ENCODE measurements at places on chromosomes 1 and 21.
A peak's percentile ranks its signal among the peaks of the same experiment; 100 is the strongest.

DNA sequence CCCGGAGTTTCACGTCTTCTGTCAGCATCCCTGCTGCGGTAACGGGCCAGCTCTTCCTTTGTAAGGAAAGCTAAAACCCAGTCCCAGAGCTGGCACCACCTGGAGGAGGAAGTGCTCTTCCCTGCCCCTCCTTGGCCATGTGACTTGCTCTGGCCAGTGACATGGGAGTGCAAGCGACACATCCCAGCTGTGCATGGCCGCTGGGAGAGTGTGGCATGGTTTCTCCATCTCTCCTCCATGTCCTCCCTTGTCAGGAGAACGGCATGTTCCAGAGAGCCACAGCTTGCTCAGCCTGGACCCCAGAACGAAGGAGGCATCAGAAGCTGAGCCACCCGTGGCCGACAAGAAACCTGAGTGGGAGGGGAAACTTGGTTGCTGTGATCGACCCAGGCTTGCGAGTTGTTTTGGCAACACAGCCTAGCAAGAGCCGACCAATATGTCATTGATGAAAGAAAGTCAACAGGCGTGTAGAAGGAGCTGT is 2.7 kb upstream of the PRXL2B start:
- no peak for DNase-seq

GRCh38 chr1:180611016-180611930 is 20.5 kb upstream of the XPR1 start:
- DNase-seq, result peak; percentile 91

DNA sequence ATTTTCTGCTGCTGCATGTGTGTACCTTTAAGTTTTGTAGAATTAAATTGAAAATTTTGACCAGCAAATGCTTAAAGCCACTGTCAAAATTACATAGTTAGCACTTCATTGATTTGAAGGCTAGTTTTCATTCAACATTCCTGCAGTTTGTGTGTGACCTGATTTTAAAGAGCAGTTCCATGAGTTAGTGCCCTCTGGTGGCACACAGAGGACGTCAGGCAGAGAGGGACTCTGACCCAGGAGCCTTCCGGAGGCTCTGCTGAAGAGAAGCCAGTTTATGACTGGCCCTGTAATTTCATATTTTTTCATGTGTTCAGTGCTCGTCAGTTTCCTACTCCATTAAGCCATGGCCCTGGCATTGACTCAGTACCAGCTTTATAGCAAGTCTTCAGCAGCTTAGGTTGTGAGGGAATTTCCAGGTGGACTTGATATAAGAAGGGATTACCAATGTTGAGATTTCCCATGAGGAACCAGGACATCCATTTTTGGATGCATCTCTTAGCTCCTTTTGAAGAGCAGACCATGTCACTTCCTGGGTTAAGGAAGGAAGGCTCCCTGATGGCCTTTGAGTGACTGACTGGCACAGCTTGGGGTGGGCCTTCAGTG is 104.7 kb downstream of the CAMTA1 start:
- no peak for DNase-seq

- no peak for DNase-seq
Measured at GRCh38 chr1:220294846-220295301, 22.6 kb upstream of the RAB3GAP2 start.

DNA sequence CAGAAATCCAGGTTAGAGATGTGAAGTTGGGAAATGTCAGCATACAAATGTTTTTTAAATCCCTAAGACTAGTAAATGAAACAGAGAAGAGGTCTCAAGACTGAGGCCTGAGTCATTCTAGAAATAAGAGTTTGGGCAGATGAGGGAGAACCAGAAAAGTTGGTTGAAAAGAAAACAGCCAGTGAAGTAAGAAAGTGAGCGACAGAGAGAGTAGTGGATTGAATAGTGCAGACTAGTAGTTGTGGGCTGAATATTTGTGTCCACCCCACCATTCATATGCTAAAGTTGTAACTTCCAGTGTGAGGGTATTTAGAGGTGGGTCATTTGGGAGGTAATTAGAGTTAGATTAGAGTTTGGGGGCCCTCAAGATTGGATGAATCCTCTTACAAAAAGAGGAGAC is 889.2 kb downstream of the TTLL7 start:
- no peak for DNase-seq

- no peak for DNase-seq
Measured at GRCh38 chr1:28508435-28508754, 2.6 kb downstream of the RCC1 start.

- DNase-seq, result no peak
Measured at GRCh38 chr1:200542162-200542561, 78.4 kb downstream of the KIF14 start.

- DNase-seq, result peak; percentile 63
Measured at GRCh38 chr1:71047635-71048607, at the start of gene PTGER3. Gene PTGER3 (minus strand): TSS chr1:71047816. CDS start chr1:71047577, 239 bp downstream.

DNA sequence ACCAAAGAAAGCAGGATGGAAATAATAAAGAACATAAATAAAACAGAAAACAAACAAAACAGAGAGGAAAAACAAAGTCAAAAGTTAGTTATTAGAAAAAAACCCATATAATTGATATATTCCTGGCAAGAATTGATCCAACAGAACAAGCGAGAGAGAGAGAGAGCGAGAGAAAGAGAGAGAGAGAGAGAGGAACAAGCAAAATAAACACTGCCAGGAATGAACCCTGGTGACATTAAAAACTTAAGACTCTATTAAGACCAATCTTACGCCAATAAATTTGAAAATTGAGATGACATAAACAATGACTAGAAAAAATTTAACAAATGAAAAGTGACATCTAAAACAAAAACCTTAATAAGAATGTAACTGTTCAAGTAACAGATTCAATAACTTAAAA is 64.1 kb downstream of the COP1 start:
- DNase-seq, result no peak

DNA sequence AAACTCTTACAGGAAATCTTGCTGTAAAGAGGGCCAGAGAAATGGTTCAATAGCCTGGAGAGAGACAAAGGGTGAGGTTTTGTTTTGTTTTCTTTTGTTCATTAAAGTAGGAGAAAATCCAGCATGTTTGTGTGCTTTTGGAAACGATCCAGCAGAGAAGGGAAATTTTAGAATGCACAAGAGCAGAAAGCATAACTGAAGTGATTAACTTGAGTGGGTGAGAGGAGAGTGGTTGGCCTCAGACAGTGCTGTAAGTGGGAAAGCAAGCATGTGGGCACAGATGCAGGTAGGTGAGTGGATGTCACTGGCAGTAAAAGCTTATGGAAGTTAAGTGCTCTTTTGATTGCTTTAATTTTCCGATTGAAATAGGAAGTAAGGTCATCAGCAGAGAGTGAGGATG is 50.2 kb downstream of the EEIG2 start:
- DNase-seq, result no peak

GRCh38 chr1:61081686-61082310 is 563 bp upstream of the NFIA start:
- no peak for DNase-seq

Measured in CMK (cell line).